Iris pigment epithelial cell (primary cell): ENCODE measurements at places on chromosomes 3 and 15.

DNA sequence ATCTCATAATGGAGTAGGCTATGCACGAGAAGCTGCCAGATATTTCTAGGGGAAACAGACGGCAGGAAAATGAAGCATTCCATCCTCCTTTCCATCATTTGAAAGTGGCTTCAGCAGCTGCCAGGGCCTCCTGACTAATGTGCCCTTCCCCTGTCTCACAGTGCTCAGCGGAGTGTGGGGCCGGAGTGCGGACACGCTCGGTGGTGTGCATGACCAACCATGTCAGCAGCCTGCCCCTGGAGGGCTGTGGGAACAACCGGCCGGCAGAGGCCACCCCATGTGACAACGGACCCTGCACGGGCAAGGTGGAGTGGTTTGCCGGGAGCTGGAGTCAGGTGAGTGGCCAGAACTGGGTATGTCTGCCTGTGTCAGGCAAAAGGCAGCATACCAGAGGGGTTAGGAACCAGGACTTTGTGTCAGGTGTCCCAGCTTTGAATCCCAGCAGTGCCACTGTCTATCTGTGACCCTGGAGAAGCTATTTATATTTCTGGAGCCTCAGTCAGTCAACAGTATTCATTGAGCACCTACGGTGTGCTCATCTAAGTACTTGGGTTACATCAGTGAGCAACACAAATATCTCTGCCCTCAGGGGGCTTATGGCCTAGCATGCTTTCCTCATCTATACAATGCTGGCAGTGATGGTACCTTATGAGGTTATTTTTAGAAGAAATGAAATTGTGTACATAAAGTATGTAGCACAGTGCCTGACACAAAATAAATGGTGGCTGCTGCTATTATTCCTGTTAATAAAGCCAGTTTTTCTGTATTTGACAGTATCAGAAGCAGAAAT lies 52.4 kb upstream of the NR2E3 start:
- DNase-seq, result no peak

- DNase-seq, result no peak
These were observed 146.7 kb downstream of the NAALADL2 start for GRCh38 chr3:175005881-175006280.

GRCh38 chr3:7574435-7574834 lies 713.5 kb downstream of the GRM7 start:
- DNase-seq, result no peak

DNA sequence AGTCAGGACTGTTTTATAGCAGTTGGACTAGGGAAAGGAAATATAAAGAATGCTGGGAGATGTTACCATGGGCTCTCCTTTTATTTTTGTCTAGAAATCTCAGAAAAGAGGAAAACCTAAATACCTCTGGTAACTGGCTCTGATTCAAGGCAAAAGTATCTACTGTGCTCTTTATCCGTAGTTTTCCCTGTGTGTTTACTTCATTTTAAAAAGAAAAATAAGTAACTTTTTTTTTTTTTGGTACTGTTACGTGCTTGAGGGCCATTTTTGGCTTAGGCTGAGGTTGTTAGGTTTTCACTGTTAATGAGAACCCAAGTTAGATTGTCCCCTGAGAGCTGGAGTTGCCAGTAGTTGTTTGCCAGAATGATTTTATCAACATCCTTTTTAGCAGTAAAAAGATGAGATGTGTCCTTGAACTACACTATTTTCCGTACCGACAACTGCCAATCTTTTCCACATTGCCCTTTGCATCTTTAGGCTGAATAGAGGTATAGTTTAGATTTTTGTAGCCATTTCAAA lies 35.8 kb downstream of the IQGAP1 start:
- DNase-seq, result no peak

GRCh38 chr15:68843425-68844311 lies 23.0 kb upstream of the ANP32A start:
- peak; percentile 5 for DNase-seq

DNA sequence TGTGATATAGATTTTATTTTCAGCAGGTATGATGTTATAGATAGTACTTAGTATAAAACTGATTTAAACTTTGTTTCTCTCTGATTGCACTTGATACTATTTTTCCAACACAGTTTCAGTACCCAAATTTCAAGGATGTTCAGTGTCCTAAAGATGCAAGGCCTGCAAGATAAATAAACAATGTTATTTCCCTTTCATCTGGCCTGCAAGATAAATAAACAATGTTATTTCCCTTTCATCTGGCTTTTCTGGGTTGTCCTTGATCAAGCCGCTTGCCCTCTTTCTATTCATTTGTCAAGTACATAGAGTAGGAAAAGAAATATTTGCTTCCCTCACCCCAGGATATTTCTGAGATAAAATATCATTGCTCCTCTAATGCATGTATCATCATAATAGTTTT lies 571.0 kb downstream of the FGF12 start:
- no peak for DNase-seq

GRCh38 chr3:195777975-195778374 lies 33.8 kb downstream of the MUC4 start:
- no peak for DNase-seq

DNA sequence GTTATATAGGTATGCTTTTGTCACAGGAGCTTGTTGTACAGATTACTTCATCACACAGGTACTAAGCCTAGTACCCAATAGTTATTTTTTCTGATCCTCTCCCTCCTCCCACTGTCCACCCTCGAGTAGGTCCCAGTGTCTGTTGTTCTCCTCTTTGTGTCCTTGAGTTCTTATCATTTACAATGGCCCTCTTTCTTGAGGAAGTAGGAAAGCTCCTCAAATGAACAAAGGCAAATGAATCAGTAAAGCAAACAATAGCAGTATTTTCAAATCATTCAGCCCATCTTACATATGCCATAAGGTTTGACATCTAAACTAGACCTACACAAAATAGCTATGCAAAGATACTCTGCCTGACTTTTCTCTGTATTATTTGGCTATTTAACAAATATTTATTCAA lies 211.5 kb downstream of the CDIN1 start:
- no peak for DNase-seq

DNA sequence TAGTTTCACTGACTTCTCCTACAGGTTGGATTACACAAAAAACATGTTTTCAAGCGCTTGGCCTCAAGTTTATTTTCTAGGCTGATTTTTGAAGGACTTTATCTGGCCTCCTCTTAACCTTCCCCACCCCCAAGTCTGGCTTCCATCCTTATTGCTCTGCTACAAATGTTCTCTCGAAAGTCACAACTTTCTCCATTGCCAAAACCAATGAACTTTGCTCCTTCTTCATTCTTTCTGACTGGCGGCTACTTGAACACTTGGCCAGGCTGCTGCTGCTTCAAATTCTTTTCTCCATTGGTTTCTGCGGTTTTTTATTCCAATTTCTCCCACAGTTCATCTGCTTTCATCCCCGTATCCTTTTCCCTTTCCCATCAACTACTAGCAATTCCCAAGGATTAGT lies 106.6 kb downstream of the TOP2B start:
- peak; percentile 70 for DNase-seq

GRCh38 chr15:74141591-74141990 lies 11.2 kb downstream of the ISLR2 start:
- no peak for DNase-seq

- no peak for DNase-seq
These were observed 51.5 kb downstream of the IL12A start for GRCh38 chr3:160040181-160040580.

- DNase-seq, result no peak
These were observed 1178.8 kb downstream of the ZPLD1 start for GRCh38 chr3:103613397-103614156.

DNA sequence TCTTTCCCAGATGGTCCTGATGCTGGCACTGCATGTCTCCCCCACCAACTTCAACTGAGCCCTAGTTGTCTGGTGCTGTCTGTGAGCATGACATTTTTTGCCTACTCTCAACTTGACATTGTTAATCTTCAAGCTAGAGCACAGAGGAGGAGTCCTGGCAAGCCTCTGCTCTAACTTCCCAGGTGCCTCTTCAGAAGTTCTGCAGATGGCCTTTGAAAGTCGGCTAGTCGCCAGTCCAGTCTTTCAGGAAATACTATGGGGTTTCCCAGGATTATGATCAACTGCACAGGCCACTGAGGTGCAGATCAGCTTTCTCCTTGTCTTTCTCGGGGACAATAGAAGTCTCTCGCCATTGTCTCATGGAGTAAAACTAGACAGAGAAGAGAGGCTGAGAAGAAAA lies 86.7 kb downstream of the ST8SIA2 start:
- no peak for DNase-seq

GRCh38 chr15:84947947-84948830 lies 33.5 kb upstream of the PDE8A start:
- peak; percentile 86 for DNase-seq

DNA sequence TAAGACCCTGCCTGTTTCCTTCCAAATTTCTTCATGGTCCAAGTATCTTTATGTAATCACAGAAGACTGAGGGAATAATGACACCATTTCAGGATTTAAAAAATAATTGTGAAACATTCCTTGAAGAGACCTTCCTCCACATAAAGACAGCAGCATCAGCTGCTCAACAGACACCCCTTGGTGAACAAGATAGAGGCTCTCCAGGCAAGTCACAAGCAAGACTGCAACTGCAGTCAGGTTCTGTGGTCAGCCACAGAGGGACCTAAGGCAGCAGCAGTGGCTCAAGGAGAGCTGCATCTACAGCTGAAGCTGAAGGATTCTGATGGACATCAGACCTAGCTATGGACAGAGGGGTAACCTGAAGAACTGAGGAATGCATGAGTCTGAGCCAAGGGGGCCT lies 97.2 kb upstream of the C3orf80 start:
- DNase-seq, result no peak

GRCh38 chr3:44031387-44032380 lies 210.0 kb upstream of the TOPAZ1 start:
- DNase-seq, result no peak

- DNase-seq, result peak; percentile 30
These were observed 843 bp downstream of the GLCE start for GRCh38 chr15:69161079-69161877.

GRCh38 chr15:77031376-77032050 lies 36.6 kb downstream of the PSTPIP1 start:
- DNase-seq, result no peak

- DNase-seq, result no peak
These were observed 79.5 kb upstream of the EPHB3 start for GRCh38 chr3:184481984-184482671.

DNA sequence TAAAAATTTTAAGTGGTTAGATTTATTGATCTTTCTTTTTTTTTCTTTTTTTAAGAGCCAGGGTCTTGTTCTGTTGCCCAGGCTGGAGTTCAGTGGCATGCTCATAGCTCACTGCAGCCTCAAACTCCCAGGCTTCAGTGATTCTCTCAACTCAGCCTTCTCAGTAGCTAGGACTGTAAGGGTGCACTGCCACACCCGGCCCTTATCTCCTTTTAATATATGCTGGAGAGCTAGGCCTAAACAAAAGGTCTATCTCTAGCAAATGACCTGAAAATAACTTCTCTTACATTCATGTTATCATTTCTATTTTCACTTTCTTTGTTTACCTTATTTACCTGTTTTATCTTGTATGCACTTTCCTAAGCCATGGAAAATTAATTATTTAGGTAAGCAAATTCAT lies 35.2 kb upstream of the MELTF start:
- DNase-seq, result no peak

- DNase-seq, result no peak
These were observed 118.6 kb downstream of the DNAJB8 start for GRCh38 chr3:128348075-128348474.

DNA sequence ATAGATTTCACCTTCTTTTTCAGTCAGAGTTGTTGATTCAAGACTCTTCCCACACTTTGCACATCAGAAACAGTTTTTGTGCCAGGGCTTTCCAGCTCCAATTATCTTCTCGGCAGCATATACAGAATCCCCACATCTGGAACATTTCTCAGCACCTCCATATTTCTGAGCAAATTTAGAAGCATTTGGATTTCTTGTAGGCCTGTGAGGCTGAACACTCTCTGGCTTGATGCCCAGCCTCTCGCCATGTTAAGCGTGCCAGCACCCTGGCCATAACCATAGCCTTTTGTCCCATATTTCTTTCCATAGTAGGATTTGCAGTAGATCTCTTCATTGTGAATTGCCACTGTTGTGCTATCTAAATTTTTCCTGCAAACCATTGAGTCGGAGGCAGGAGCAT lies 28.3 kb downstream of the CD80 start:
- DNase-seq, result no peak

GRCh38 chr15:39296955-39297354 lies 283.9 kb upstream of the THBS1 start:
- no peak for DNase-seq

DNA sequence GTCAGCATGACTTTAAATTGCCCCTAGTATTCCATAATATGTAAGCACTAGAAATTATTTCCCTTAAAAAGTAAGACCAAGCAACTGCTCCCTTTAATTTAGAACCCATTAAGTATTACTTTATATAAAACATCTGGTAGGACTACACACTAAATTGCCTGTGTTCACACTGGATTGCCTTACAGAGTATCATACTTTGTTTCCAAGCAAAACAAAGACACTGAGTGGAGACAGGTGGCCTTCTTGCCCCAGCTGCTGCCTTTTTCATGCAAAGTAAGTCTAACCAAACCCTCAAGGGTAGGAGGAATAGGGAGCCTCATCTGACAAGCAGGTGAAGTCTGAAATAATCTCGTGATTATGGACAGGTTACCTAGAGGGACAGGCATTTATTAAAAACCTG lies 87.3 kb downstream of the PEX5L start:
- DNase-seq, result no peak

GRCh38 chr3:164673738-164674137 lies 404.6 kb downstream of the SI start:
- DNase-seq, result no peak

GRCh38 chr15:53611145-53611920 lies 148.1 kb downstream of the WDR72 start:
- peak; percentile 10 for DNase-seq

DNA sequence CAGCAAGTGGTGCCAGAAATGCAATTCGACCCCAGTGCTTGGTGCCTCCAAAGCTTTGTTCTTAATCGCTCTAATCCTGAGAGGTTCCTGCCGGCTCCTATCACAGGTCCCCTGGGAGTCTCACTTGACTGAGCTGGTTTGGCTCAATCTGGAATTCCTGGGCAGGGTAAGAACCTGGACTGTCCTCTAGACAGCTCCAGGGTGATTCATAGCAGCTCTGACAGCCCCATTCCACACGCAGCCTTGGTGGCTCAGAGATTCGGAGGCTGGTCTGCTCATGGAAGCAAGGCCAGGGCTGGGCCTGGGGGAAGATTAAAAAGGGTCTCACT lies 37.9 kb downstream of the MYO5C start:
- DNase-seq, result peak; percentile 39

GRCh38 chr15:77753281-77753873 lies 120.7 kb upstream of the LINGO1 start:
- peak; percentile 14 for DNase-seq

- DNase-seq, result no peak
These were observed 207.7 kb downstream of the NAALADL2 start for GRCh38 chr3:175066617-175067415.

GRCh38 chr3:188049606-188050530 lies 104.1 kb upstream of the LPP start:
- DNase-seq, result no peak

DNA sequence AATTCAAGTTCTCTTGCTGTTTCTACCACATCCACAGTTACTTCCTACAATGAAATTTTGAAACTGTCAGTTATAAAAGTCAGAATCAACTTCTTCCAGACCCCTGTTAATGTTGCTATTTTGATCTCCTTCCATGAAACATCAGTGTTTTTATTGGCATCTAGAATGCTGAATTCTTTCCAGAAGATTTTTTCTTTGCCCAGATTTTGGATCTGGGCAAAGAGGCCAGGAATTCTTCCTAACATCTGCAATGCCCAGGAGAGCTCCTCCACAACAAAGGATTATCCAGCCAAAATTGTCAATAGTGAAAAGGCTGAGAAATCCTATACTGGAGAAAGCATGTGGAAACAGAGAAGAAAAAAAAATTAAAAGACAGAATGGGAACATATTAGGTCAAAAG lies 75.5 kb downstream of the SERPINI1 start:
- DNase-seq, result no peak

GRCh38 chr3:12286927-12287726 lies 1.7 kb upstream of the PPARG start:
- DNase-seq, result no peak
